AG09319 (cell line): ENCODE measurements at places on chromosomes 2 and 18.

DNA sequence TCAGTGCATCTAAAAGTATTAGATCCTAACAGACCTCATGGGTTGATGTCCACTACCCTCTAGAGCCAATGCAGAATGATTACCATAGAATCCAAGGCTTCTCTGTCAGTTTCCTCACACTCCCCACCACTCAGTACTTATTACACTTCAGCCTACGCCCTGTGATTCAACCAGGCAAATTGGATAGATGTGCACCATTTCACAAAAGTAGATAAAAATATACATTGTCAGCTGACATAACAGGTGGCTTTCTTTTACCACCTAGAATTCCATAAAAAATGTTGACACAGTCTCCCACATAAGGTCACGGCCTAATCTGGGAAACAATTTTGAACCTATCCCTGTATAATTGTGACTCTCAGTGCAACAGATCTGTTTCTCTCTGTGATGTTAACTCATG is 144.9 kb downstream of the CERS6 start:
- no peak for DNase-seq

- DNase-seq: no peak
These were observed 36.2 kb downstream of the HAT1 start for GRCh38 chr2:171958475-171958874.

GRCh38 chr2:224596289-224596688 is 11.1 kb upstream of the CUL3 start:
- DNase-seq: no peak

DNA sequence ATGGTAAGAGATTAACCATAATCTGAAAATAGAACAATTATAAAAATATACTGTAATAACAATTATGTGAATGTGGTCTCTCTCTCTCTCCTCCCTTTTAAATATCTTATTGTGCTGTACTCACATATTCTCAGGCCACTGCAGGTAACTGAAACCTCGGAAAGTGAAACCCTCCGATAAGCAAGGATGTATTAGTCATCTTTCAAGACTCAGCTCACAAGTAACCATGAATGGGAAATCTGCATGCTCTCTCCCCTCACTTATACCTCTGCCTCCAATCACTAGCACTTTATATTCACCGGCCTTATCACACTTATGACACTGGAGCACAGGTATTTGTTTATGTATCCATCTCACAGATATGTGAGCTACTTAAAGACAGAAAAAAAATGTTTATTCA is 139.7 kb downstream of the LRP2 start:
- no peak for DNase-seq
